ENCODE measurements at places on chromosomes 7 and 10.
A peak's percentile ranks its signal among the peaks of the same experiment; 100 is the strongest.

DNA sequence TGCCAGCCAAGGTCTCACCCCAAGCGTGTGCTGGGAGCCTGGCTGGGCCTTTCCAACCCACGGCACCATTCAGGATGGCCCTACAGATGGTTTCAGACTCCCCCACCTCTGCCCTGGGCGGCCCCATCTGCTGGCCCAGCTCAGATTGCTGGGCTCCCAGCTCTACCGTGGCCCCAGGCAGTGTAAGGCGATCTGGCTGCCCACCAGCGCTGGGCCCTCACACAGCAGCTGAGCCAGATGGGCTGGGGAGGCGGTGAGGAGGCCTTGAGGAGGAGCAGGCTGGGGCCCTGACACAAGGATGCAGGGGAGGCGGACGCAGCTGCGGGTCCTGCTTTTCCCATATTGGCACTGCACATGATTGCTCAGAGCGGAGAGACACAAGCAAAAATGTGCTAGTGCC is 162.8 kb downstream of the NRF1 start:
- DNase-seq = no peak

- no peak for DNase-seq
Observed at GRCh38 chr7:26284995-26285632, 6.5 kb upstream of the SNX10 start.

GRCh38 chr10:61933859-61934555 is 32.5 kb downstream of the ARID5B start:
- no peak for DNase-seq

DNA sequence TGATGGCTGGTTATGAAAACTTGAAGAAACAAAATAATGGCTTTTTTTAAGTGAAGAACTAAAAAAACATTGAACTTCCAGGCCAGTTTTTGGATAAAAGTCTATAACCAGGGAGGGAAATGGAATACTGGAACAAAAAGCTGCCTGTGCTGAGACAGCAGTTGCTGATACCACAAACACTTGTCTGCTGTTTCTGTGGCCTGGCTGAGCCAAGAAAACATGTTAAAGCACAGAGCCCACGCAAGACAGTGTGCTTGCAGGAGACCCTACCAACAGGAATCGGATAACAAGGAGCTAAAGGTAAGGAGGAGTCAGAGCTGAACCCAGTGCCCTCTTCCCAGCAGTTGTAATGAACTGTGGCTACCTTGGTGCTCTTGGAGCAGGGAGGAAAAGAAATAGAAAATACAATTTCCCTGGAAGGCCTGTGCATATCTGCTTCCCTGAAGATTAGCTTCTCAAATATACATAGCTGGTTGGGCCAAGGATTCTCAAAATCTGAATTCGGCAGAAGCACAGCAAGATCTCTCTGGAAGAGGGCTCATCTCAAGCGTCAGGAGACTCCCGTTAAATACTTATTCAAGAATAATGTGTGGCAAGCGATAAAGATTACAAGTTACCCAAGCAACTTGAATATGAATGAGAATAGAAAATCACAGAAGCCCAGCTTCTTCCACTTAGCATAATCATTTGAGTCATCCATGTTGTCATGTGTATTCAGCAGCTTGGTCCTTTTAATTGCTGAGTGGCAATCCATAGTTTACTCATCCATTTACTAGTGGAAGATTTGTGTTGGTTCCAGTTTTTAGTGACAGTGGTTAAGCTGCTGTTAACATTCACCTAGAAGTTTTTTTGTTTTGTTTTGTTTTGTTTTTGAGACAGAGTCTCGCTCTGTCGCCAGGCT is 87.6 kb downstream of the NOD1 start:
- DNase-seq = no peak

DNA sequence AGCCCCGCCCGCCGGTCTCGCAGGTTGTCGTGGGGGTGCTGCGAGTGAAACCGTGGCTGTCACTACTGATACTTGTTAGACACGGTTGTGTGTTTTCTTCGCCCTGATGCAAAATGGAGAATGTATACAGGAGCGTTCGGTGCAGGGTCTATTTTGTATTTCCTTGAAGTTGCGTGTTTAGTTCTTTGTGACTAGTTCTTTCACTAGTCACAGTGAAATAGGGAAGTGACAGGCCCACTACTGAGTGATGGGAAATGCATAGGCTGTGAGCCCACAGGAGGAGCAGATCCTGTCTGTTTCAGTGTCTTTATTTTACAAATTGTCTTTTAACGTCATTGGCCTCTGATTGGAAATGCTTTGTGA is 675 bp downstream of the ABRAXAS2 start:
- peak; percentile 87 for DNase-seq

DNA sequence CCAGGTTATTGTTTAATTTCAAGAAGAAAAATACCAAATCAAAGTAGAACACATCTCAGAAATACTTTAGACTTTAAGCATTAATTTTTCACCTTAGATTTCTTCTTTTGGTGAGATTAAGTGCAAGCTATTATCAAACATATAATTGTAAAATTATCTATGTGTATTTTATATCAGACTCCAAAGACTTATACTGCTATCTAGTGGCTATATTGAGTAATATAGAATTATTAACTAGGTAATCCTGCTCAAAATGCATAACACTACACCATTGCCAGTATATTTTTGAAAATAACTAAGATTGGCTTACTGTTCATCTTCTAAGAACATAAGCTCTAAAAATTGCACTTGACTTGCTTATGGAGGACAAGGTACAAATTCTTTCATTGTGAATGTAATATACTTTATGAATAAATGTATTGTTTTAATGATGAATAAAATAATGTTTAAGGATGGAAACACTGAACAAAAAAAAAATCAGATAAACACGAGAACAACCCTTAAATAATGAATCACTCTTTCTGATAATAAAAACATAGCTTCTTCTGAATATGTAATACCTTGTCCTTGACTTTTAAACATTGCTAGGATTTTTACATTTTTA is 86.7 kb upstream of the GNAI1 start:
- DNase-seq = no peak

GRCh38 chr10:105073999-105074398 is 432.9 kb downstream of the SORCS3 start:
- no peak for DNase-seq

DNA sequence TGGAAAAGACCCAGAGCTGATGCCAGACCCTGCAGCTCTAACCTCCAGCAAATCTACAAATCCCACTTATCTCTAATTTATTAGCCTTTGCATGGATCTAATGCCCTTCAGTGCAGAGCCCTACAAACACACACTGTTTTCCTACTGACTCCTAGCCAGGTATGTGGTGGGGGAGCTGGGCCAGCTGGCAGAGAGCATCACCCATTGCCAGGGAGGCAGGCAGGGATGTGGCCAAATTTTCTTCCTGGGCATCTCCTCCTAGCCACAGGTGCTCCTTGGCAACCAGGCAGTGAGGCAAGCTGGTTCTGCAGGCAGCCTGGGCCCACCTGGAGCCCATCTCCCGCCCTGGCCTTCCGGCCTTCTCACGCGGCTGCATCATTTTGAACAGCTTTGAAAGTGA is 55.9 kb upstream of the EMX2 start:
- no peak for DNase-seq

GRCh38 chr7:157494506-157495176 is 157.8 kb downstream of the DNAJB6 start:
- DNase-seq = no peak

GRCh38 chr7:27901028-27901760 is 161.2 kb downstream of the TAX1BP1 start:
- DNase-seq = peak; percentile 76

DNA sequence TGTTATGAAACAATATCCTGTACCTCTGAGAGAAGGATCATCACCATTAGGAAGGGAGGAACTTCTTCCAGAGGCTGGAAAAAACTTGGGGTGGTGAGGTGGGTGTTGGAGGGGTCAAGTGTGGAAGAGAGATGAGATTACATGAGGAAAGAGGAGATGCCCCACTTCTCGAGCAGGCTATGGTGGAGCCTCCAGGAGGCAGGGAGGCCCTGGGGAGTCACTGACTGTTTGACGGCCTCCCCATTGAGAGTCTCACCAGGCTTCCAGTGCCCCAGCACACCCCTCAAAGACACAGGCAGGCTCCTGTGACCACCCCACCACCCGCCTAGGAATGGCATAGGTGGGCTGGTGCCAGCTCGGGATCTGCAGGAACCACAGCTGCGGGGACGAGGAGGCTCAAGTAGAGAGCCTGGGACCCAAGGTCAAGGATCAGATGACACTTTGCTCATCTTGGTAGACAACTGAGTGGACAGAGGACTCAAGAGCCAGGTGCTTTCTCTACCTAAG is 185.3 kb upstream of the GDF10 start:
- no peak for DNase-seq
